ENCODE measurements at places on chromosomes 11 and 22.
A peak's percentile ranks its signal among the peaks of the same experiment; 100 is the strongest.

DNA sequence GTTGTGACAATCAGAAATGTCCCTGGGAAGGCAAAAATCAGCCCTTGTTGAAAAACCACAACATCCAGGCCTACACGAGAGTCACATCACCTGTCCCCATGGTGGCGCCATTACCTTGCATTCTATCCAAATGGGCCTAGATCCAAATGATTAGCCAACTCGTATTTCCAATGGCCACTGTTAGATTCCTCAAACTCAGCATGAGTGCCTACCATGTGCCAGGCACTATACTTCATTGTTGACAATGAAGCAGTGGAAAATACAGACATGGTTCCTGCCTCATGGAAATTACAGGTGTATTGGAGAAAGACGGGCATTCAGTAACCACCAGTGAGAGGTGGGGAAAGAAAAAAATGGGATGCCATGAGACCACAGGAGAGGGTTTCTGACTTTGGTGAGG, 29.8 kb upstream of the CREB3L1 start:
- H3K4me1 ChIP-seq = peaks cover 19% of the 10 kb centered on the region
- H3K27ac ChIP-seq = no peak overlapping the region
- DNase-seq = peak; percentile 30
- no peak overlapping the region for H3K4me3 ChIP-seq
- no peaks in the 10 kb centered on the region for H3K36me3 ChIP-seq
- peaks cover 4% of the 10 kb centered on the region for H3K27me3 ChIP-seq

DNA sequence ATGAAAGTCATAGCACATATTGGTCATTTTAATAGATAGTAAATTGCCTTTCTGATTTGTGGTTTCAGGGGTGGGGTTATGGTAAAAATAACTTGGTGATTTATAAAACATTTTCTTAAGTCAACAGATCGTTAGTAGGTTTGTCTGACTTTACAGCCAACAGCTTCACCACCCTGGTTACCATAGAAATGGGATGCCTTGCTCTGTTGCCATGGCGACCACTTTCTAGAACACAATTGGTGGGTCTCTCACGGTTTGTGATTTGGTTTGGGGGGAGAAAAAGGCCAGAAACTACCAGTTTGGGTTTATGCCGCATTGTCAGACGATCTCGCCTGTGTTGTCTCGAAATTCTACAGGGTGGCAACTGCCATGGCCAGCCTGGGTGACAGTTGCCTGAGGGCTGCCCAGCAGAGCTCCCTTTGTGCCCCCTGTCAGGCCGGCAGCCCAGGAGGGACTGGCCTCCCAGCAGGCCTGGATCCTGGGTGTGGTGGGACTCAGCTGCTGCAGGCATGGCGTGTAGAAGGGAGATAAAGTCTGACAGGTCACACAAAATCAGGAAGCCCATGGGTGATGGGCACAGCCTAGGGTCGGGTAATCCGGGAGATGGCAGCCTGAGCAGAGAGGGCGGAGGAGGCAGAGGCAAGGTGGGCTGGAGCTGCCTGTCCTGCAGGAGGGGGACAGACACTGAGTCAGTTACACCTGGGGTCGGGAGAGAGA, 30.9 kb downstream of the KCNC1 start:
- no peak overlapping the region for H3K4me3 ChIP-seq
- H3K4me1 ChIP-seq = no peaks in the 10 kb centered on the region
- no peaks in the 10 kb centered on the region for H3K36me3 ChIP-seq
- no peak overlapping the region for H3K27ac ChIP-seq
- no peaks in the 10 kb centered on the region for H3K27me3 ChIP-seq

DNA sequence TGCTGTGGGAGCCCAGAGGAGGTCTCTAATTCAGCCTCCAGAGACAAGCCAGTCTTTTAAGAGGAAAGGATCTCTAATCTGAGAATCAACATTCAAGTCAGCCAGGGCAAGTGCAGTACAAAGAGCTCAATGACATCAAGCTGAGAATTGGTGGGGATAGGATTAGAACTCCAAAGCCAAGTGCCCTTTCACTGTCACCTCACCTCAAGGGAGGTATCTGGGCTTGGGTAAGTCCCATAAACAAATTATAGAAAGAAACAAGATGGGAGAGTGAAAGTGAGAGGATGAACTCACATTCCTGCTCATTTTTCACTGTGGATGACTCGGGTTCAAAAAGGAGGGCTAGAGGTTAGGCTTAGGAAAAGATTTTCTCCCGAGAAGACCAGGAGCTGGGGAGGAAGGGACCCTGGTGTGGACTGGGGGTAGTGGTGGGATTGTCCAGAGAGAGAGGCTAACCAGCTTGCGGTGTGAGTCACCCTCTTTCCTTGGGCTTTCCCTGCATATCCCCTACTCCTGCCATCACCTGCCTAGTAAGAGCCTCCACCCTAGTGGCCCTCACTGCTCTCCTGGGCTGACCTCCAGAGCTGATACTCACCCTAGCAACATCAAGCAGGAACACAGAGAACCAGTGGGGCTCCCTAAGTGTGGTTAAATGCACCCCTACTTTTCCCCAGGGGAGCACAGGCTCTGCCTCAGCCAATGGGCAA, 70.4 kb downstream of the RRM1 start:
- H3K4me1 ChIP-seq = no peaks in the 10 kb centered on the region
- H3K27ac ChIP-seq = no peak overlapping the region
- no peaks in the 10 kb centered on the region for H3K27me3 ChIP-seq

DNA sequence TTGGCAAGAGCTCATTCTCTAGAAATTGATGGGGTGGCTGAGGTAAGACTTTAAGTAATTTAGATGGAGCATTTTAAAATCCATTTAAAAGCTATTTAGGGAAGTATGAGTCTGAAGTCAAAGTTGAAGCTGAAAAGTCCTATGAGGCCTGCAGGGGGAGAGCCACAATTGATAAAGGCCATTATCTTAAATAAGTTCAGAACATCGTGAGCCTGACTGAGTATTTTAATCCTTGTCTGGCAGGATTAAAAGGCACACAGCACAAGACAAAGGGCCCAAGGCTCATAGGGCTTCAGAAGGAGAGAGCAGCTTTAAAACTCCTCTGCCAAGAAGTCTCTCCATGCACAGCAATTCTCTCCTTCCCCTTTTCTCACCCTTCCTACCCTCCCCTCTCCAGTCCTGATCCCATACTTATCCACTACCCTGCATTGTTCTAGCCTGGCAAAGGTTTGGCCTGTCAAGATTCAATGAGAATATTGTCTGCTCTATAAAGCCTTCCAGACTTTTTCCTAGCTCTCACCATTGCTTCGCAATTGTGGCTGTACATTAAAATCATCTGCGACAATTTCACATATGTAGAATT, 1312.9 kb downstream of the FAM181B start:
- no peaks in the 10 kb centered on the region for H3K27me3 ChIP-seq
- H3K36me3 ChIP-seq = no peaks in the 10 kb centered on the region
- no peak for DNase-seq
- no peak overlapping the region for H3K27ac ChIP-seq
- no peak overlapping the region for H3K4me3 ChIP-seq
- H3K4me1 ChIP-seq = no peaks in the 10 kb centered on the region

DNA sequence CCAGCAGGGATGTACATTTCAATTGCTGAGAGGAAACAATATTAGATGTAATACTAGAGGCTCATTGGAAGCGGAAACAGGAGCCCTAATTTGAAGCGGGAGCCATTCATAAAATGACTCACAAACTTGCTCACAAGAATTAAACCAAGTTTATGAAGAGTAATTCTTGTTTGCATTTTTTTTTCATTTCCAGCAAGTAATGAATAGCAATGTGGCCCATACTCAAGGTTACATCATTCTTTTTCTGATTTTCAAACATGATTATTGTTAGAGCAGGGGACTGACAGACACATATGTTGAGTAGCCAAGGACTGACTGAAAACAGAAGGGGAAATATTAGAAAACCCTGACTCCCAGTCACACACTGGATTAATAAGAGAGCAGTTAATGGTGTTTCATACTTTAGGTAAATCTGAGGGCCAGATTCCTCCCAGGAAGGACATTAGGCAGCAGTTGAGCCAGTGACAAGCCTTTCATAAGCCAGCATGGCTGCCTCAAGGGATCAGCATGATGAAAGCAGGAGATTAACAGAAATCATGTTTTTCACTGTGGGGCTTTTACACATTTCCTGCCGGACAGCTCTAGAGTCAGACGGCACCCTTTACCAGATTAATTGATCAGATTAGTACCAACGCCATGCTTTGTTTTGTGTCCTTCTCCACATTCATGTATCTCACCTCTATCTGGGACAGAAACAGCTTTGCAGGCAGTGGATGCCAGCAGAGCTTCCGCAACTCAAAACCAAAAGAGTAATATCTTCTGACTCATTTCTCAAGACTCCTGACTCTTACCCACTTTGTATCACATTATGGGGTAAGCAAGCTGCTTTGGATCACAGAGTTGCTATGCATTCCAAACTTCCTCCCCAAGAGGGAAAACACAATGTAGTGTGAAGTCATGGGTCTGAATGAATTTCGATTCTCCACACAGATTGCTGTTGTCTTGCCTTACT, 831.6 kb downstream of the KCNA4 start:
- H3K4me3 ChIP-seq = no peak overlapping the region
- H3K27me3 ChIP-seq = no peaks in the 10 kb centered on the region
- DNase-seq = no peak
- H3K36me3 ChIP-seq = no peaks in the 10 kb centered on the region
- no peak overlapping the region for H3K27ac ChIP-seq

DNA sequence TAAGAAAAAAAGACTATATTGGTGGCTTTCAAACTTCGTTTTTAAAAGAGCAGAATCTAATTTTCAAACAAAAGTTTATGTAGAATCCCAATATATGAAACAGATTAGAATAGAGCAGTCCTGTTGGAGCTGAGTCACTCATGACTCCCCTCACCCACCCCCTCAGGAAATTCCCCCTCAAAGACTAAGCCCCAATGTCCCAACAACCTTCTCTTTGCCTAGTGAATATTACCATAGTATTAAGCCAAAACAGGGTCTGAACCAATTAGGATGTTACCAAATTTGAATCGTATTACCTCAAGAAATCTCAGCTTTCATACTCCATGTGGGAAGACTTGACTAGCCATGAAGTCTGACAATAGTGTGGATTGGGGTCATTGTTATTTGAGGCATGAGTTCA, 7.8 kb upstream of the PIWIL4 start:
- no peak overlapping the region for H3K4me3 ChIP-seq
- H3K27ac ChIP-seq = no peak overlapping the region
- DNase-seq = no peak
- H3K27me3 ChIP-seq = no peaks in the 10 kb centered on the region
- no peaks in the 10 kb centered on the region for H3K4me1 ChIP-seq

GRCh38 chr11:102323542-102324251, 6.4 kb downstream of the BIRC3 start:
- no peak for DNase-seq
- H3K4me3 ChIP-seq = peak overlapping the region; percentile 38
- peaks cover 83% of the 10 kb centered on the region for H3K36me3 ChIP-seq
- H3K4me1 ChIP-seq = peaks cover 67% of the 10 kb centered on the region
- H3K27ac ChIP-seq = peak overlapping the region; percentile 71

- H3K27me3 ChIP-seq = peaks cover 10% of the 10 kb centered on the region
- H3K4me1 ChIP-seq = no peaks in the 10 kb centered on the region
- no peak overlapping the region for H3K27ac ChIP-seq
- H3K4me3 ChIP-seq = no peak overlapping the region
Observed at GRCh38 chr11:109939166-109939810, 153.9 kb upstream of the ZC3H12C start.

GRCh38 chr11:33801821-33802193, 27.5 kb upstream of the FBXO3 start:
- H3K4me1 ChIP-seq = peaks cover 2% of the 10 kb centered on the region
- H3K27ac ChIP-seq = no peak overlapping the region
- no peaks in the 10 kb centered on the region for H3K36me3 ChIP-seq
- DNase-seq = no peak
- H3K27me3 ChIP-seq = peaks cover 57% of the 10 kb centered on the region

GRCh38 chr22:22822106-22822505, 65.5 kb upstream of the IGLL5 start:
- no peak overlapping the region for H3K4me3 ChIP-seq
- no peaks in the 10 kb centered on the region for H3K36me3 ChIP-seq
- no peak overlapping the region for H3K27ac ChIP-seq
- no peaks in the 10 kb centered on the region for H3K27me3 ChIP-seq
- H3K4me1 ChIP-seq = peaks cover 77% of the 10 kb centered on the region

DNA sequence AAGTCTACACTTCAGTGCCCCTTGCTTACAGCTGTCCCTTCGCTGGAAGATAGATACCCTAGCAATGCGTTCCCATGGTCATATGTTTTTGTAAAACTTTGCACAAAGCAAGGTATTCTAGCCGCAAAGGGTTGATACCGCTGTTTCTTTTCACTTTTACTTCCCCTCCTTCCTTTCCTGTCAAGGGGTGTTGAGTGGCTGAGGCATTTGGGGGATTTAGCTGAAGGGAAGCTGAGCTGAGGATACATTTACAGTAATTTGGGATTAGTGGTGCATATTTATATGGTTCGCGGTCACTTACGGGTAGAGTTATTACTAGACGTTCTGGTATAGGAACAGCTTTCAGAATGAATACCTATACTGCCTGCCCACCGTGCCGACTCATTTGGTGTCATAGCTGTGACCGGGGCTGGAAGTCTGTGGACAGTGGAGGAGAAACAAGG, 86.9 kb upstream of the WNT11 start:
- H3K27me3 ChIP-seq = no peaks in the 10 kb centered on the region
- no peak overlapping the region for H3K27ac ChIP-seq
- peaks cover 20% of the 10 kb centered on the region for H3K4me1 ChIP-seq
- no peaks in the 10 kb centered on the region for H3K36me3 ChIP-seq
- H3K4me3 ChIP-seq = no peak overlapping the region

DNA sequence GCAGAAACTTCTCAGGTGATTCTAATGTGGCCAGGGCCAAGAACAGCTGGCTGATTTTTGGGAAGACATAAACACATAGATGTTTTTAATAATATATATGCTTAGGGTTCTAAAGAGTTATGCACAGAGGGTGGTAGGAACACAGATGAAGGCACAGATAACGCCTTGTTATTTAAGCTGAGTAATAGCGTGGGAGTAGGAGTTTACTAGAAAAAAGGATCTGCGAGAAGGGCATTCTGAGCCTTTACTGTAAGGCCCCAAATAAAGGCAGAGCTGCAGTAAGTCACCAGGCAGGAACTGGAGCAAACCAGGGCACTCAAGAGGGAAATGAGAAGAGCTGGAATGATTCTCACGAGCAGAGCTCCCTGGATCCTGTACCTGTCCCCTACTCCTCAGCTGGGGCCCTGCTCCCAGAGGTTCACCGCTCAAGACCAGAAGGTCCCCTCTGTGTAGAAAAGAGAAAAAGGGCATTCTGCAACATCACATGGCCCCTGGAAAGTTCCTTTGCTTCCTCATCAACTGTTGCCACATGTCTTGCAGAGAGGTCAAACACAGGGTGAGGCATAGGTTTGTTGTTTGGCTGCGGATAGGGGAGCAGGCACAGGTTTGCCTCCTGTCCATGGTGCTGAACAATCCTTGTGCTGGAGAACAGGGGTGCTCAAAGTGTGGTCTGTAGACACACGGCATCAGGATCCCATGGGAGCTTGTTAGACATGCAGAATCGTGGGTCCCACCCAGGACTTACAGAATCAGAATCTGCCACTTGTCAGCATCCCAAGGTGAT, 125.7 kb downstream of the TENM4 start:
- H3K4me3 ChIP-seq = no peak overlapping the region
- H3K27me3 ChIP-seq = peaks cover 3% of the 10 kb centered on the region
- DNase-seq = no peak
- no peaks in the 10 kb centered on the region for H3K4me1 ChIP-seq
- H3K36me3 ChIP-seq = no peaks in the 10 kb centered on the region
